ENCODE measurements at places on chromosomes 6 and 20.

DNA sequence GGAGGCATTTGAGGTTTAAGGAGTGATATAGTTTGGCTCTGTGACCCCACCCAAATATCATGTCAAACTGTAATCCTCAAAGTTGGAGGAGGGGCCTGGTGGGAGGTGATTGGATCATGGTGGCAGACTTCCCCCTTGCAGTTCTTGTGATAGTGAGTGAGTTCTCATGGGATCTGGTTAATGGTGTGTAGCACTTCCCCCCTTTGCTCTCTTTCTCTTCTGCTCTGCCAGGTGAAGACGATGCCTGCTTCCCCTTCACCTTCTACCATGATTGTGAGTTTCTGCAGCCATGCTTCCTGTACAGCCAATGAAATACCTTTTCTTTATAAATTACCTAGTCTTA, 1.7 kb upstream of the HDDC2 start:
- DNase-seq, result no peak

DNA sequence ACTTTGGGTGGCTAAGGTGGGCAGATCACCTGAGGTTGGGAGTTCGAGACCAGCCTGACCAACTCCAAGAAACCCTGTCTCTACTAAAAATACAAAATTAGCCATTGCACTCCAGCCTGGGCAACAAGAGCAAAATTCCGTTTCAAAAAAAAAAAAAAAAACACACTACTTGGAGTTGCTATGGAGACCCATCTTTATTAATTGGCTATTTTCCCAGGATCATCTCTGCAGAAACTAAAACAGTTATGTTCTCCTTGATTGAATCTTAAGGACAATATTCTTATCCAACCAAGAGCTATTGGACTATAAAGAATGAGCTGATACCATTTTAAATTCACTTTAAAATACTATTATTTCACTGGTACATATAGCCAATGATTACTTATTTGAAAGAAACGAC, 14.7 kb downstream of the AKIRIN2 start:
- no peak for DNase-seq

GRCh38 chr20:61862881-61863280, 202.8 kb downstream of the TAF4 start:
- DNase-seq, result no peak

GRCh38 chr20:381581-382290, 1.2 kb downstream of the TRIB3 start:
- no peak for DNase-seq

DNA sequence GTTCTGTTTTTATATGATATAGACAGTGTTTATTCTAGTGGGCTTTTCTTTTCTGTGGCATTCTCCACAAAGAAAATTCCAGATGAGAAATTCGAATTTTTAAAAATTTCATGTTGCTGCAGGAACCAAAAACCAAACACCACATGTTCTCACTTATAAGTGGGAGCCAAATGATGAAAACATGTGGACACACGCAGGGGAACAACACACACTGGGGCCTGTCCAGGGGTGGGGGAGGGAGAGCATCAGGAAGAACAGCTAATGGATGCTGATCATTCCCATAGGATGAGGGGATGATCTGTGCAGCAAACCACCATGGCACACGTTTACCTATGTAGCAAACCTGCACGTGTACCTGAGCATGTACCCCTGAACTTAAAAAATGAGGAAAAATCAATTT, 499.0 kb upstream of the SLC35B3 start:
- DNase-seq, result no peak

GRCh38 chr20:31842471-31843157, 2.8 kb downstream of the FOXS1 start:
- DNase-seq, result no peak

DNA sequence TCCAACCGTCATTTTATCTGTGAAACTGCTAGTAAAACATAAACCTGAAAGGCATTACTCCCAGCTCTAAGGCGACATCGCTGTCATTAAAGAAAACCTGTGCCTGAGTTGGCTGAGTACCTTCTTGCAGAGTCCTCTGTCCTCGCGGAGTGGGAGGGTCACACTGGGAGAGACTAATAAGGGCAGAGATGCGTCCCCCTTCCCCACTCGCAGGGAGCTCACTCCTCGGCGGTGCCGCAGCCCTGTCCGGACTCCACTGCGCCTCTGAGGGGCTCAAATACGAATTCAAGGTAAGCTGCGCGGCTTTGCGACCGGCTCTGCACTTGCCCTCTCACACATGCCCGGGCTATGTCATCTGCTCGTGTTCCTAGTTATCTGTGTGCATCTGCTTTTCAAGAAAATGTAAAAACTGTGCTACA, at the start of gene COL19A1:
Gene COL19A1, plus strand, starts transcription at position 206 of the 419 bp plus-strand sequence. CDS start 13,012 bp downstream, outside the sequence.
- DNase-seq, result no peak

DNA sequence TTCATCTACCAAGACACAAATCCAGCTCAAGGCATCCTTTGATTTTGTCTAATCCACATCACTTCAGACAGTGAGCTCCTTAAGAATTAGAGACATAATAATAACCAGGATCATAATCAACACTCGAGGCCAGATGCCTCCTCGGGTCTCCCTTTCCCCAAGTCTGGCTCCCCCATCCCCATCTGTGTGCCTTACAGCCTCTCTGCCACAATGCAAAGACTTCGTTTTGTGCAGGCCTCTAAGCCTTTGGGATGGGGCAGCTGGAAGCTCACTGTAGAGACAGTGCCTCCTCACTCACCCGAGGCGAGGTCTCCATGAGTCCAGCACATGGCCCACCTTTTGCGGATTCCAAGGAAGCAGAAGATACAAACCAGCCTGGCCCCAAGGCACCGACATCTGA, 30.3 kb downstream of the LRFN2 start:
- no peak for DNase-seq

GRCh38 chr20:24643731-24644626, 174.6 kb downstream of the SYNDIG1 start:
- DNase-seq, result no peak

DNA sequence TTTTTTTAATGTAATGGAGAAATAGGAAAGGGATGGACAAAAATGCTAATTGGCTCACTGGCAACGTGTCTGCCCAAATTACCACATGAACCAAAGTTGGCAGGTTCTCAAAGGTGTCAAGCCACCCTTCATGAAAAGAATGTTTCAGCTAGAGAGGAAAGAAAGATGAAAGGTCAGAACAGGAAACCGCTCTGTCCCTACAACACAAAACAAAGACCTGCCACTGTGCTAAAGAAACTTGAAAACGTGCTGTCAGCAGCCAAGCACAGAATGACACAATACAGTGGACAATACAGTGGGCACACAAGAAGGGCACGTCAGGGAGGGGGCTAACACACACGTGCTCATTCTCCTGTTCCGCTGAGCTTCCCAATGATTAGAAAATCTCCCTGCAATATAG, 4.9 kb downstream of the PREP start:
- DNase-seq, result no peak

DNA sequence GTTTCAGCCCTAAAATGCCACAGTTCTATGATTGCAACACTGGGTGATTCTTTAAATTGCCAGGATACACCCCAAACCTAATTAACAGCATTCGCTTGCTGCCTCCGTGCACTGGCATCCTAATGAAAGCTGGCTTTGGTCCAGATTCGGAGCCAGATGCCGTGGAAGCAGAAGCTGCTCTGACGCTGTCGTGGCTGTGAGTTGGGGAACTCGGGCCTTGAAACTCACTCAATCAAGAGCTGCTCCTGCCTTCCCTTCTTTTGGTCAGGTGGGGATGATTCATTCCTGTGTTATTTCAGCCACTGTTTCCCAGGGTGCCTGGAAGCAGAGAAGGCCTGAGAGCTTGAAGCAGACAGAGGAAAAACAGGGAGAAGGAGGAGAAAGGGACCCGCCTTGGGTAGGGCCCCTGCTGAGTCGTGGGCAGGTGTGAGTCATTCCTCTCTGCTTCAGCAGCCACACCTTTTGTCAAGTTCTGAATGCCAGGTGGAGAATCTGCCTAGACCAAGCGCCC, 36.2 kb upstream of the DSP start:
- no peak for DNase-seq

DNA sequence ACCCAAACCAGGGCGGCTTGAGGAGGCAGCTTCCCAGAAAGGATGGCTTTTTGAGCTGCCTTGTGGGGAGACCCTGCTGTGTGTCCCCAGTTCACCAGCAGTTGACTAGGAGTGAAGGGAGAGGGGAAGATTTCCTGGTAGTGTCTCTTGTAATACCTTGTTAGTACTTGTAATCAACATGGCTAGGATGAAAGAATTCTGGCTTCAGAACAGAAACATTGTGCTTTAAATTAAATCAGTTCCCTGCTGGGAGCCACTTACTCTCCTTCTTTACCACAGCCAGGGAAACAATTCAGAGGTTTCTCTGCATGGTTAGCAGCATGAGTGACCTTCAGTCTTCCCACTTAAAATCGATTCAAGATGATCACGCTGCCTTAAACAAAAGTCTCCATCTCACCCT, 525.4 kb upstream of the ID4 start:
- no peak for DNase-seq

- no peak for DNase-seq
Measured at GRCh38 chr6:135657207-135657606, 159.7 kb upstream of the AHI1 start.

DNA sequence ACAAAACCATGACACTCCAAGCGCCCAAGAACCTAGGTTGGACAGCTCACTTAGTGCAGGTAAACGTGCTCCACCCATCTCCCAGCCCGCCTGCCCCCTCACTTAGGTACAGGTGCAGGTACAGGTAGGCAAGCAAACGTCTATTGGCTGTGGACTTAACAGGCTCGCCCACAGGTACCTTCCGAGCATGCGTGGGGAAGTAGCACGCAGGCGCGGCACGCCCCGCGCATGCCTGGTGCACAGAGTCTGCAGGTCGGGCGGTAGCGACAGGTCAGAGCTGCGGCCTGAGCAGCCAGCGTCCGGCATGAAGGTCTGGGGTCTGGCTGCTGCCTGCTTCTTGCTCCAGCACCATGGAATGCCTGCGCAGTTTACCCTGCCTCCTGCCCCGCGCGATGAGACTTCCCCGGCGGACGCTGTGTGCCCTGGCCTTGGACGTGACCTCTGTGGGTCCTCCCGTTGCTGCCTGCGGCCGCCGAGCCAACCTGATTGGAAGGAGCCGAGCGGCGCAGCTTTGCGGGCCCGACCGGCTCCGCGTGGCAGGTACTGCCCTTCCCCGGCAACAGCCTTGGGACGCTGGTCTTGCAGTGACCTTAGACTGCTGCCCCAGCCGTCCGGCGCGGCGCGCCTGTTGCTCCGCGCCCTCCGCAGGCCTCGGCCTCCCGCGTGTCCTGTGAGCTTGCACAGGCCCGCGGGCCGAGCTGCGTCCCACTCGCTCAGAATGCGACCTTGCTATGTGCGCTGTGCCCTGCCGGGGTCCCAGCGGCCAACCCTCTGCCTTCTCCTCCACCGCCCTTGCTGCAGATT, at the start of gene MRS2:
Gene MRS2, plus strand, starts transcription at position 240 of the 804 bp plus-strand sequence. Its CDS starts 111 bp downstream, at position 351.
- DNase-seq, result peak; percentile 78

DNA sequence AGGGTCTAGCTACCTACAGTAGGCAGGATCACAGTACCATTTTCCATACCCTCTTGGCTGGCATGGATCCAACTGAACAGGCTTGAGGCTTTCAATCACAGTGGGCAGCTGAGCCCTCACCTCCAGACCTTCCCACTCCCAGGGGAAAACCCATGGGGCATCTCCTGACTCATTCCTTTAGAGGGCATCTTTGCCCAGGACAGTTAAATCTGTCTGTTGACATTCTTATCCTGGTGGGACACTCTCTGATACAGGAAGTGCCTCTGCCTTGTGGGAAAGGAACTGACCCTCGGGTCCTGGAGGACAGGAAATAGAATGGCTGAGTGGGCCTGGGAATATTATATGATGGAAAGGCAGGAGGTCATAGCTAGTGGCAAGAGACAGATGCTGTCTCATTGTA, 10.2 kb upstream of the EPB41L1 start:
- DNase-seq, result no peak

GRCh38 chr6:15713325-15713724, 50.5 kb upstream of the DTNBP1 start:
- no peak for DNase-seq

DNA sequence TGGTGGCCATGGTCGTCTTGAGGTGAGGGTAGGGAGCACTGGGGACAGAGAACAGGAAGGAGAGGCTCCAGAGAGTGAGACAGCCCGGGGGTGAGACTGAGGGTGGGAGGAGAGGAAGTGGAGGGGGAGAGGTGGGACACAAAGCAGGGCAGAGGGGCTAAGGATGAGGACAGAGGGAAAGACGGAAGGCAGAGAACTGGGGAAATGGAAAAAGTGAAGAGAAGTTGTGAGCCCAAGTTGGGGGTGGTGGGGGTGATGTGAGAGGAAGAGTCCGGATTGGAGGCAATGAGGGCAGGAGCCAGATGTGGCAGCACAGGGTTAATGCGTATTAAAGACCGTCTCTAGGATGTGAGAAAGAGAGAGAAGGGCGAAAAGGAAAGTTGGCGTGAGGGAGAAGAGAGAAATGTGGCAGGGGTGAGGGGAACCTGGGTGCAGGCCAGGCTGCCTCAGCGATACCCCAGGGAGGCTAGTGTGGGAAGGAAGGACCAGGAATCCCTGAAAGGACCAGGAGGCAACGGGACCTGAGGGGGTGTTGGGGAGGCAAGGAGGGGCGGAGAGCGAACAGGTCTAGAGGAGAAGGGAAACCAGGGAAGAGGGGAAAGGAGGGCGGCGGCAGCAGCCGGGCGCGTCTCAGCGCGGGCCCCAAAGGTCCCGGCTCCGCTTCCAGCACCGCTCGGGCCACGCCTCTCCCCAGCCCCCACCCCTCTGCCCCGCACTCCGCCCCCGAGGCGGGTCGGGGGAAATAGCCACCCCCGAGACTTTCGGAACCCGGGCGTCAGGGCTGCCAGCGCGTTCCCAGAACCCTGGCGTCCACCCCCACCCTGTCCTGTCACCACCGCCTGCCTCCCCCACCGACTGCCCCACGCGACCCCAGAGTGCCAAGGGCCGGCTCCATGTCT, at the start of gene PPP1R18:
Gene PPP1R18, minus strand, starts transcription at position 637 of the 899 bp plus-strand sequence. Its CDS starts 627 bp downstream, at position 10.
- peak; percentile 62 for DNase-seq

GRCh38 chr6:40232698-40233097, 298.4 kb upstream of the MOCS1 start:
- DNase-seq, result no peak

DNA sequence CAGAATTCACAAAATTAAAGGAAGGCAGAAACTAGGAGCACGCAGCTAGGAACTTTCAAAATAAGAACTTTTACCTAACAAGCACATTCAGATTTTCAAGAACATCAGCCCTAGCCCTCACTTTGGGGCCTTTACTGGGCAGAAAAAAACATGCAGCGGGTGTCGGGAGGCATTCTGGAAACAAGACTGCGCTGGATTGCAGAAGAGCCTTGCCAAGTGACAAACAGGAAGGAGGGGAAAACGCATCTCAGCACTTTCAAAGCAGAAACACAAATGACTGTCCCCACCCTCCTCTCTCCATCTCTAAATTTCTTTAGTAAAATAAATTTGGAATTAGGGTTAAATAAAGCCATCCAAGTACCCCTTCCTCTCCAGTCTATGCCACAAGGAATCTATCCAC, 74.6 kb upstream of the RREB1 start:
- DNase-seq, result no peak

Measured in GDM1 (cell line).